Peyer's patch (tissue), 4 donors: ENCODE measurements at places on chromosomes 12 and 14. TPM values are rescaled to one million over a fixed set of nuclear protein-coding genes. Genes with fewer than 3 reads are reported as not detected.

RIMBP2 gene
- 19.8 TPM for total RNA-seq

DNA sequence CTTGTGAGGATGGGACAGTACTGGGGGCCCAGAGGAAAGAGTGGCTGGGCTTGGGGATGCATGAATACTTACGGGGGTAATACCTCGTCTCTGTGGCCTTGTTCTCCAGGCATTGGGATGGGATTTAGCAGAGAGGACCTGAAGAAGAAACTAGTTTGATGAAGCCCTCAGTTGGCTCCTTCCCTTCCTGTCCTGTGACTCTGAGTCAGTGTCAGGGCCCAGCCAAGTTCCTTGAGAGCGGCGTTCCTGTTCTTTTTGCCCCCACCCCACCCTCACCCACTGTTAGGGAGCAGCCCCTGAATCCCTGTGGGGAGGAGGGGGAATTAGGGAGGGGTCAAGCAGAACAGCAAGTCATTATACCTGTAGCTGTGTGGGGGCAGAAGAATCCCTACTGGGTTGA is 5.2 kb upstream of the LRP1-AS start:
- DNase-seq: no peak

DNA sequence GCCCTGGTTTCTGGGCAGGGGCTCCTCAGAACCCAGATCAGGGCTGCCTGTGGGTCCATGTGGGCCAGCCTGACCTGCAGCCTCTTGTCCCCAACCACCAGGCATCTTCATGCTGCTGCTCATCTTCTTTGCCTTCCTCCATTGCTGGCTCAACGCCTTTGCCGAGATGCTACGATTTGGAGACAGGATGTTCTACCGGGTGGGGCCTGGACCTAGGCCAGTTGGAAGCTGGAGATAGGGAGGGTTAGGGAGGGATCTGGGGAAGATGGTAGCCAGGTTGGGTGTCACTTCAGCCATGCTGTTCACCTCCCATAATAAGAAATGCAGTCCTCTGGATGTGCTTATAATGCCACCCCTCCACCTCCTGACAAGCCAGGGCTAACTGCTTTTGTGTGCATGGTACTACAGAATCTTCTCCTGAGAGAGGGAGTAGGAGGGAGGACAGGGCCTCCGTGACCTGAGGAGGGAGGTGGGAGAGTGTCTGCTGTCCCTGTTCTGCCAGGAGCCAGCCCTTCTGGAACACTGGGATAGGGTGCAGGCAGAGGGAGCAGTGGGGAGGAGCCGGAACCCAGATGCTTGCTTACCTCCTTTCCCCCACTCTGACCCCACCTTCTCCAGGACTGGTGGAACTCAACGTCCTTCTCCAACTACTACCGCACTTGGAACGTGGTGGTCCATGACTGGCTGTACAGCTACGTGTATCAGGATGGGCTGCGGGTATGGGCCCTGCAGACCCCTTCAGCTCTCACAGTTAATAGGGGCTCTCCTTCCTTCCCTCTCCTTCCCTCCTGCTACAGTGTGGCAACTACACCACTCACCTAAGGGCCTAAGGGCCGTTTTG is 17.6 kb downstream of the SOAT2 start:
- DNase-seq: no peak

DNA sequence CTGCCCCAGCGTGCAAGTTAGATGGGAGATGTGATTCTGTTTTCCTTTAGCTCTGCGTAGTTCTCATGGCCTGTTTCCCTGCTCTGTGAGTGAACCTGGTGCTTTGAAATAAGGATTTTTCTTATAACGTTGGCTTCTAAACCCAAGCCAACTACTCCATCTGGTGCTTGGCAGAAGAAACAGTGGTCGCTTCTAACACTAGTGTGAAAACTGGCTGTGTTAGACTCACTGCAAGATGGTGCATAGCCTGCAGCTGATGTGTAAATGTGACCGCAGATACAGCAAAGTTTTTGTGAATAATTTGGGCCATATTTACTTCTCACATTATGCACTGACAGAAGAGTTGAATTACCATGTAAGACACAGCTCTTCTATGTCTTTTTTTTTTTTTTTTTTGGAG is 12.2 kb downstream of the GTF2H3 start:
- no peak for DNase-seq

DNA sequence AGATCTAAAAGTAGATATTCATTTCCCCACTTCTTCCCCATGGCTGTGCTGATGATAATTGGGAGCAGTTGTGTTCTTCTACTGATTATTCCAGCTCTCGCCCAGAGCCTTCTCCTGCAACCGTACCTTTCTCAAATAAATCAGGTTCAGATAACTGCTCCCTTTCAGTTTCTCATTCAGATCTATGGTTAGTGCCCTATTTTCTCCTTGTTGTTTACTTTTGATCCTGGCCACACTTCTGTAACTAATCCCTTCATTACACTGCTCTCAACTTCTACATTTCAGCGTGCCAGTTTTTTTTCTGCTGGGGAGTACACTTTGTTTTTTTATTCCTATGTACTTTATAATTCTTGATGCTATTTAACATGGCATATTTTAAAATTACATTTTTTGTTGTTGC is 2.8 kb upstream of the STRAP start:
- DNase-seq: no peak
